ENCODE measurements at places on chromosomes 2 and 18.

DNA sequence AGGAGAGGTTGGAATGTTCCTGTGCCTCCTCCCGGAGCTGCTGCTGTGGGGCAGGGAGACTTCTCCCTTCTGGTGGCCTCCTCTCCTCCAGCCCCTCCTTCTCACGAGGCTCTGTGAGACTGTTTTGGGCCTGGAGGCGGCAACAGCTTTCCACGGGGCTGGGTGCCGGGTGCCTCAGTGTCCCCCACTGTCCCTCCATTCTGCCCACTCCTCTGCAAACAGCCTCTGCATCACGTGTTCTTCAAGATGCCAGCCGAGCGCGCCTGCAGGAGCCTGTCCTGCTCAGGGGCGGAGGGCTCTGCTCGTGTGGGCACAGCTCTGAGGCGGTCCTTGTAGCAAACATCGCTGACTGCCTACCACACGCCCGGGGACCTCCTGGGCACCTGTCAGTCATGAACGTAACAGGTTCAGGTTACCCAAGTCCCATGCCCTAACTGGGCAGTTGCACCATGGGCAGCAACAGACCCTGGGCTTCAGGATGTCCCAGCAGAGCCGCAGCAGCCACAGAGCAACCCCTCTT lies 70.8 kb downstream of the RRM2 start:
- no peak for DNase-seq

GRCh38 chr2:53475321-53475720 lies 292.3 kb upstream of the CHAC2 start:
- peak; percentile 26 for DNase-seq

- DNase-seq, result no peak
These were observed 2.4 kb downstream of the SP5 start for GRCh38 chr2:170717599-170717963.

DNA sequence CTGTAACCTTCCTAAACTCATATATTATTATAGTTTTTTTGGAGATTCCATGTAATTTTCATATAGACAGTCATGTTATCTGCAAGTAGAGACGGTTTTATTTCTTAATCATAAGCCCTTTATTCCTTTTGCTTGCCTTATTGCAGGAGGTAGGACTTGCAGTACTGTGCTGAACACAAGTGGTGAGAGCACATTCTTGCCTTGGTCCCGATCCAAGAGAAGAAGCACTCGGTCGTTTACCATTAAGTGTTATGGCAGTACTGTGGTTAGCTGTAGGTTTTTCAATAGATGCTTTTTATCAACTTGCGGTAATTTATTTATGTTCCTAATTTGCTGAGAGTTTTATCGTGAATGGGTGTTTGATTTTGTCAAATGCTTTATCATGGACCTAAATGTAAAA lies 305.7 kb downstream of the DYSF start:
- DNase-seq, result no peak
